ENCODE measurements at places on chromosomes 12 and 14. TPM values are rescaled to one million over a fixed set of nuclear protein-coding genes. Genes with fewer than 3 reads are reported as not detected.

DNA sequence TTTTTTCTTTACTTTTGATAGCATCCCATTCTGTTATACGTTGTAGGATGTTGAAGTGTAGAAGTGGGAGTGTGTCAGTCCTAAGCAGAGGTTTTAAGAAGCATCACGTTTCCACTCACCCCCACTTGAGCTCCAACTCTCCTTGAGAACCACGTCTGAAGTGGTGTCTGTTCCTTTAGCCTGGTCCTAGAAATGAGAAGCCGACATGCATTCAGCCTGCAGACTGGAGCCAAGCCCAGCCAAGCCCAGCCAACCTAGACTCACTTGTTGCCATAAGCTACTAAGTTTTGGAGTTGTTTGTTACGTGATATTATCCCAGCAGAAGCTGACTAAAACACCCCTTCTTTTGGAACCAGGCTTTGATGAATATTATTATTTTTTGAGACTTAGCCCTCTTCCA is 4.4 kb upstream of the ELK3 start:
- no peak overlapping the region for H3K27ac ChIP-seq
- H3K36me3 ChIP-seq = no peaks in the 10 kb centered on the region
- no peak for DNase-seq
- no peak overlapping the region for H3K4me3 ChIP-seq

DNA sequence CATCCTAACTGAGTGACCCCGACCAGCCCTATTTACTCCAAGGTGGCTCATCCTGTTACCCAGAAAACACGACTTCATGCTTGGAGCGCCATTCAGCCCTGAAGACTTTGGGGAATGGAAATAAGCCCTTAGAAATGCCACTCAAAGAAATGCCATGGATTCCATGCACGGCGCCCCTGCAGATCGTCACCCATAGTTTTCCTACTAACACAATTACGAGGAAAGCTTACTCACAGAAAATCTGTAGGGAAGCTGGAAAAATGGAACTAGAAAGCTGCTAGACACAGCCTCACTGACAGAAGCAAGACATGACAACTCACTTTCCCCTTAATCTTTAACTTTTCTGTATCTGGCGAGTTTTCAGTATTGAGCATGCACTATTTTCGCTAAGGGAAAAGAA is 19.5 kb downstream of the NUAK1 start:
- H3K27me3 ChIP-seq = peaks cover 6% of the 10 kb centered on the region
- no peaks in the 10 kb centered on the region for H3K36me3 ChIP-seq
- H3K27ac ChIP-seq = no peak overlapping the region
- DNase-seq = no peak
- H3K4me3 ChIP-seq = no peak overlapping the region
- H3K4me1 ChIP-seq = peaks cover 33% of the 10 kb centered on the region

Gene OLR1
- 2.8 TPM for total RNA-seq

Gene RERG
- total RNA-seq = 24.2 TPM

Gene SERPINA10
- total RNA-seq = 1.5 TPM

GRCh38 chr12:102406033-102406584 is 74.3 kb downstream of the IGF1 start:
- H3K4me1 ChIP-seq = peaks cover 6% of the 10 kb centered on the region
- no peak overlapping the region for H3K4me3 ChIP-seq
- no peaks in the 10 kb centered on the region for H3K36me3 ChIP-seq
- peak overlapping the region; percentile 18 for H3K27ac ChIP-seq
- peaks cover 2% of the 10 kb centered on the region for H3K27me3 ChIP-seq

- H3K36me3 ChIP-seq = peaks cover 28% of the 10 kb centered on the region
- peaks cover 7% of the 10 kb centered on the region for H3K4me1 ChIP-seq
- no peak overlapping the region for H3K27ac ChIP-seq
- no peak for DNase-seq
- no peak overlapping the region for H3K4me3 ChIP-seq
Observed at GRCh38 chr14:58272588-58273372, 25.6 kb upstream of the ARID4A start.

GRCh38 chr12:43284486-43285158 is 267.4 kb downstream of the ADAMTS20 start:
- no peak for DNase-seq
- no peak overlapping the region for H3K4me3 ChIP-seq
- H3K36me3 ChIP-seq = no peaks in the 10 kb centered on the region
- H3K27me3 ChIP-seq = no peaks in the 10 kb centered on the region
- H3K4me1 ChIP-seq = peaks cover 32% of the 10 kb centered on the region

DNA sequence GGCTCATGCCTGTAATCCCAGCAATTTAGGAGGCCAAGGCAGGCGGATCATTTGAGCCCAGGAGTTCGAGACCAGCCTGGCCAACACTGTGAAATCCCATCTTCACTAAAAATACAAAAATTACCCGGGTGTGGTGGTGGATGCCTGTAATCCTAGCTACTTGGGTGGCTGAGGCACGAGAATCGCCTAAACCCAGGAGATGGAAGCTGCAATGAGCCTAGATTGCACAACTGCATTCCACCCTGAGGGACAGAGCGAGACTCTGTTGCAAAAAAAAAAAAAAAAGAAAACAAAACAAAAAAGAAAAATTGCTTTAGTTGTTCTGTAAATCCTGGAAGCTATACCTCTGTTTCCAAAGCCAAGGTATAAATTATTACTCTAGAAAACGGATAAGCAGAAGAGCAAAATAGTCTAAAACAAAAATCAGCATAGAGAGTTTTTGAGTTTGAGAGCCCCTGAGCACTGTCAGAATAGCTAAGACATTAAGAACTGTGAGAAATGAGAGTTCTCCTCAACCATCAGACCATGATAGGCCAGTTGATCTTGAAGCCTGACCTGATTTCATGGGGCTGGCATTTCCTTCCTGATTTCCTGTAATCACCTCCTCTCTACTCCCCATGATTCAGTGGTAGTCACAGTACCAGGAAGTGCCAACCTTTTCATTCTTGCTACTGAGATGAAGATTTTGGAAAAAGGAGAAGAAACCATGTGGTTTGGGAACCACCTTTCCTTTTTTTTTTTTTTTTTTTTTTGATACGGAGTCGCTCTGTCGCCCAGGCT is 31.7 kb downstream of the ATP2A2 start:
- H3K36me3 ChIP-seq = peaks cover 38% of the 10 kb centered on the region
- peak overlapping the region; percentile 67 for H3K27ac ChIP-seq
- H3K4me1 ChIP-seq = peaks cover 18% of the 10 kb centered on the region

GRCh38 chr14:77889971-77890442 is 90.1 kb downstream of the ADCK1 start:
- no peak overlapping the region for H3K27ac ChIP-seq
- H3K4me1 ChIP-seq = no peaks in the 10 kb centered on the region
- H3K27me3 ChIP-seq = no peaks in the 10 kb centered on the region

GRCh38 chr12:109386059-109386433 is 38.3 kb downstream of the MYO1H start:
- H3K27me3 ChIP-seq = peaks cover 21% of the 10 kb centered on the region
- no peaks in the 10 kb centered on the region for H3K36me3 ChIP-seq
- no peak for DNase-seq
- no peak overlapping the region for H3K4me3 ChIP-seq

- no peaks in the 10 kb centered on the region for H3K36me3 ChIP-seq
- no peak overlapping the region for H3K27ac ChIP-seq
- no peak overlapping the region for H3K4me3 ChIP-seq
Observed at GRCh38 chr12:79086541-79087296, 222.1 kb downstream of the SYT1 start.

Gene TMEM116
- 13.9 TPM for total RNA-seq

GRCh38 chr14:91374879-91375702 is 42.5 kb downstream of the CCDC88C start:
- peak overlapping the region; percentile 44 for H3K4me3 ChIP-seq
- DNase-seq = no peak
- peaks cover 69% of the 10 kb centered on the region for H3K4me1 ChIP-seq

DNA sequence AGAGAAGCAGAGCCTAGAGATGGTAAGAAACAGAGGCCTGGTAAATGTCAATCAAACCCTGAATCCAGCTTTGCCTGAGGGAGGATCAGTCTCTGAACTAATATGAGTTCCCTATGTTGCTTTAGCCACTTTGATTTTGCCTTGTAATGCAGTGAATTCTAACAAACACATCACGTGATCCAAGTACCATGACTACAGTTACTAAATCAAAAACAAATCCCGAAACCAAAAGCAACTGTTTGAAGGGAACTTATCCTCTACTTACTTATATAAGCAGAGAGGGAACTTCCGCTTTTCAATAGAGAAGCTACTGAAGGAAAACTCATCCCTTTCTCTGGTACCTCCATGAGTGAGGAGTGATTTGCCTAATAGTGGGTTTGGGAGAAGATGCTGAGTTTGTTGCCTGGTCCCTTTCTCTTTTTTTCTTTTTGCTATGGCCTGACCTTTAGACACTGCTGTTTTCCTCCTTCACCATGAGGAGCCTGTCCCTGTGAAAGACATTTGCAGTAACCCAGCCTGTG is 7.7 kb upstream of the PPTC7 start:
- H3K27me3 ChIP-seq = no peaks in the 10 kb centered on the region
- peaks cover 13% of the 10 kb centered on the region for H3K4me1 ChIP-seq
- no peak for DNase-seq
- H3K4me3 ChIP-seq = no peak overlapping the region
- no peaks in the 10 kb centered on the region for H3K36me3 ChIP-seq

GRCh38 chr12:89349814-89350213 is 2.5 kb downstream of the DUSP6 start:
- no peak for DNase-seq
- peak overlapping the region; percentile 95 for H3K4me3 ChIP-seq
- peaks cover 6% of the 10 kb centered on the region for H3K27me3 ChIP-seq
- H3K27ac ChIP-seq = peak overlapping the region; percentile 71

DNA sequence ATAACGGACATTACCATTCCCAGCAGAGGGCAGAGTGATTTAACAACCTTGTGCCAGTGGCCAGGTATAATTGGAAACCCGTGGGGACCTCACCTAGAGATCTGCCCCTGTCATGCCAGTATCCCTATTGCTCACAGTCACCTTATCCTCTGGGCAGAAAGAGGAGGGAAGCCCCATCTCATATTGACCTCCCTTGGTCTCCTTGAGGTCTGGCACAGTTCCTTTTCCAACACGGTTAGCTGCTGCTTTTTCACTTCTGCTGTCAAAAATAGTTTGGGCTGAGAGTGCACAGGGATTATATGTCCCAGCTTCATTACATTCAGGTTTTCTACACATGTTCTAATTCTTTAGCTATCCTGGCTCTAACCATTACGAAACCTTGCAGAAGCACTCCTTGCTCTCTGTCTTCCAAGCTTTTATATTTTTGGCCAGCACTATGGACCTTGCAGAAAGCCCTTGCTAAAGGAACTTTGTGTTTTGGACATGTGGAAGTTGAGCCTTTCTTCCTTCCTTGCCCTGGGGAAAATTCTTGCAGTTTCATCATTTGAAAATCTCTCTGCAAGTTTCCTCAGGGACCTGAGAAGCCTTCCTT is 111.7 kb upstream of the MIS18BP1 start:
- no peaks in the 10 kb centered on the region for H3K27me3 ChIP-seq
- no peaks in the 10 kb centered on the region for H3K36me3 ChIP-seq

- H3K4me3 ChIP-seq = peak overlapping the region; percentile 80
- no peaks in the 10 kb centered on the region for H3K36me3 ChIP-seq
- H3K4me1 ChIP-seq = peaks cover 8% of the 10 kb centered on the region
- H3K27ac ChIP-seq = peak overlapping the region; percentile 92
Observed at GRCh38 chr14:53613404-53614253, 343.0 kb downstream of the BMP4 start.

GRCh38 chr14:104863923-104864266 is 1.2 kb upstream of the CEP170B start:
- H3K27ac ChIP-seq = peak overlapping the region; percentile 94
- H3K4me1 ChIP-seq = peaks cover 4% of the 10 kb centered on the region
- no peak overlapping the region for H3K4me3 ChIP-seq
- H3K36me3 ChIP-seq = no peaks in the 10 kb centered on the region
- DNase-seq = peak; percentile 69
- peaks cover 8% of the 10 kb centered on the region for H3K27me3 ChIP-seq

Gene GPR65
- total RNA-seq = not detected

DNA sequence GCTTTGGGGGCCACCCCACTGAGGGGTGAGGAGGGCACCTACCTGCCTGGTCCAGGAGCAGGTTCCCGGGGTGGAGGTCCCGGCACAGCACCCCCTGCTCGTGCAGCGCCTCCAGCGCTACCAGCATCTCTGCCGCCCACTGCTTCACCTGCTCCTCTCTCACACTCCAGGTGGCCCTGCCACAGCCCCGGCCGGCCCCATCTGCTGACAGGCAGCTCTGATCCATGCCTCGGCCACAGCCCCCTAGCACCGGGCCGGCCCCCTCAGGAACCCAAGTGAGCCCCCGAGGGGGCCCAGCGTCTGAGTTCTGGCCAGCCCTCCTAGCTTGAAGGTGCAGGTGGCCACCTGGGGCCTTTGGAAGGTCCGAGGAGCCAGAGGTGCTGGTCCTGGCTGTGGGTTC is 13.6 kb downstream of the RPS6KL1 start:
- no peak overlapping the region for H3K27ac ChIP-seq
- no peaks in the 10 kb centered on the region for H3K27me3 ChIP-seq
- no peaks in the 10 kb centered on the region for H3K36me3 ChIP-seq

DNA sequence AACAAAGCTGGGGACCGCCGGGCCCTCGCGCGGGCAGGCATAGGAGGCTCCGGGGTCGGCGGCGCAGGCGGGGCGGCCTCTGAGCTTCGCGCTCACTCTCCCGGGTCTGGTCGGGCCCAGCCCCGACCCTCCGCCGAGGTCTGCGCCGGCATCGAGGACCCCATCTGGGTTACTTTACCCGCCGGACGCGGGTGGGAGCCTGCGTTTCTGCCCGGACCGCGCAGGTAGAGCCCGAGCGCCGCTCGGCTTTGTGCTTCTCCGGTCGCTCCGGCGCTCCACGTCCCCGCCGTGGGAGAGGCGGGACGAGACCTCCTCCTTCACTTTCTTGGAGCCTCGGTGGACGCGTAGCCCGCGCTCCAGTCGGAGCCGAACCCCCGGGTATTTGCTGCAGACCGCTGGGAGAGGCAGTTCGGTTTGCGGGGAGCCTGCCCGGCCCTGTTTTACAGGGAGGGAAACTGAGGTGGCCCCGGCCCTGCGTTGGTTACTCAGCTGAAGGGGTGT is 63.2 kb downstream of the FBXL14 start:
- peaks cover 67% of the 10 kb centered on the region for H3K27me3 ChIP-seq
- peak overlapping the region; percentile 84 for H3K4me3 ChIP-seq
- H3K4me1 ChIP-seq = peaks cover 7% of the 10 kb centered on the region
- peak overlapping the region; percentile 34 for H3K27ac ChIP-seq
- peaks cover 4% of the 10 kb centered on the region for H3K36me3 ChIP-seq

DNA sequence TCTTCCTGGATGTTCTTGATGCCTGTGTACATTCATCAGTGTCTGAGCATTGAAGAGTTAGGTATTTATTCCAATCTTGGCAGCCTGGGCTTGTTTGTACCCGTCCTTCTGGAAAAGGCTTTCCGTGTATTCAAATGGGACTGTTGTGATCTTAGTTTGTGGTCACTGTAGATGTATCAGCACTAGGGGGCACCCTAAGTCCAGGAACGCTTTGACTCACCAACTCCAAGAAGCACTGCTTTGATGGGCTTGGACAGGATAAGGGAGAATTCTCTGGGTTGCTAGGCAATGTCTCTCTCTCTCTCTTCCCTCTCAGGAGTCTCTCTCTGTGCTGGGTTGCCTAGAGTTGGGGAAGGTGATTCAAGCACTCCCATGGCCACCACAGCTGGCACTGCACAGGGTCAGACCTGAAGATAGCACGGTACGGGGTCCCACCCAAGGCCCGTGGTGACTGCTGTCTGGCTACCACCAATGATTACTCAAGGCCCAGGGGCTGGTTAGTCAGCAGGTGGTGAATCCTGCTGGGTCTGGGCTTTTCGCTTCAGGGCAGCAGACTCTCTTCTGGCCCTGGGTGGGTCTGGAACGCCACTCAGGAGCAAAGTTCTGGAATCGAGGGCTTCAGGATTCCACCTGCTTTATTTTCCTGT is 211.1 kb upstream of the RGS6 start:
- no peak for DNase-seq
- no peak overlapping the region for H3K27ac ChIP-seq
- H3K4me3 ChIP-seq = no peak overlapping the region
- peaks cover 15% of the 10 kb centered on the region for H3K4me1 ChIP-seq
- peaks cover 19% of the 10 kb centered on the region for H3K36me3 ChIP-seq
